ENCODE measurements at places on chromosomes 7 and 10. TPM values are rescaled to one million over a fixed set of nuclear protein-coding genes. Genes with fewer than 3 reads are reported as not detected.

The DKK1 gene
- polyA plus RNA-seq: not detected

The GRM3 gene
- polyA plus RNA-seq: not detected

The CYP3A7 gene
- not detected for polyA plus RNA-seq

The CCDC172 gene
- polyA plus RNA-seq: not detected

The SERPINE1 gene
- 0.07 TPM for polyA plus RNA-seq

The LLCFC1 gene
- polyA plus RNA-seq: not detected

The BICC1 gene
- 0.14 TPM for polyA plus RNA-seq

The TEX36 gene
- polyA plus RNA-seq: not detected

The NKX1-2 gene
- not detected for polyA plus RNA-seq

The IKZF1 gene
- polyA plus RNA-seq: 38.4 TPM

The OR2A7 gene
- not detected for polyA plus RNA-seq

The SRGN gene
- polyA plus RNA-seq: 1,724 TPM

The AKR1C3 gene
- polyA plus RNA-seq: 1.9 TPM

The SPDYE6 gene
- polyA plus RNA-seq: 0.29 TPM

The EBF3 gene
- polyA plus RNA-seq: not detected

The MYL10 gene
- not detected for polyA plus RNA-seq

The AKR1E2 gene
- 0.45 TPM for polyA plus RNA-seq

The BPGM gene
- 18.4 TPM for polyA plus RNA-seq

The SLC26A5 gene
- not detected for polyA plus RNA-seq

The GRB10 gene
- polyA plus RNA-seq: 1.5 TPM

The SPDYE11 gene
- not detected for polyA plus RNA-seq

The SFXN3 gene
- 84.3 TPM for polyA plus RNA-seq

The METTL27 gene
- 1.2 TPM for polyA plus RNA-seq

The LYZL1 gene
- not detected for polyA plus RNA-seq

The KNDC1 gene
- polyA plus RNA-seq: 0.22 TPM

The TRIM50 gene
- polyA plus RNA-seq: not detected

The NYAP1 gene
- polyA plus RNA-seq: not detected

The ZNF394 gene
- 35.7 TPM for polyA plus RNA-seq

The GIMAP1 gene
- 12.7 TPM for polyA plus RNA-seq

The ALDH18A1 gene
- 1.2 TPM for polyA plus RNA-seq

The PNLIP gene
- polyA plus RNA-seq: not detected

The RNLS gene
- polyA plus RNA-seq: 3.9 TPM

The OR9A2 gene
- polyA plus RNA-seq: not detected

Measured in CD14-positive monocyte (primary cell).